ENCODE measurements at places on chromosomes 3 and 15. TPM values are rescaled to one million over a fixed set of nuclear protein-coding genes. Genes with fewer than 3 reads are reported as not detected.
A peak's percentile ranks its signal among the peaks of the same experiment; 100 is the strongest.

GRCh38 chr15:89141885-89142284 is 53.6 kb downstream of the ABHD2 start:
- H3K27ac ChIP-seq = no peak overlapping the region
- no peak overlapping the region for H3K4me3 ChIP-seq
- no peaks in the 10 kb centered on the region for H3K27me3 ChIP-seq
- DNase-seq = no peak
- peaks cover 12% of the 10 kb centered on the region for H3K36me3 ChIP-seq
- peaks cover 42% of the 10 kb centered on the region for H3K4me1 ChIP-seq

IL16 gene
- 111 TPM for total RNA-seq

- H3K27me3 ChIP-seq = peaks cover 16% of the 10 kb centered on the region
- no peak for DNase-seq
- no peak overlapping the region for H3K27ac ChIP-seq
- no peaks in the 10 kb centered on the region for H3K4me1 ChIP-seq
- H3K4me3 ChIP-seq = no peak overlapping the region
- H3K36me3 ChIP-seq = no peaks in the 10 kb centered on the region
Observed at GRCh38 chr3:170953736-170954135, 45.3 kb upstream of the EIF5A2 start.

TADA3 gene
- 63.4 TPM for total RNA-seq

DNA sequence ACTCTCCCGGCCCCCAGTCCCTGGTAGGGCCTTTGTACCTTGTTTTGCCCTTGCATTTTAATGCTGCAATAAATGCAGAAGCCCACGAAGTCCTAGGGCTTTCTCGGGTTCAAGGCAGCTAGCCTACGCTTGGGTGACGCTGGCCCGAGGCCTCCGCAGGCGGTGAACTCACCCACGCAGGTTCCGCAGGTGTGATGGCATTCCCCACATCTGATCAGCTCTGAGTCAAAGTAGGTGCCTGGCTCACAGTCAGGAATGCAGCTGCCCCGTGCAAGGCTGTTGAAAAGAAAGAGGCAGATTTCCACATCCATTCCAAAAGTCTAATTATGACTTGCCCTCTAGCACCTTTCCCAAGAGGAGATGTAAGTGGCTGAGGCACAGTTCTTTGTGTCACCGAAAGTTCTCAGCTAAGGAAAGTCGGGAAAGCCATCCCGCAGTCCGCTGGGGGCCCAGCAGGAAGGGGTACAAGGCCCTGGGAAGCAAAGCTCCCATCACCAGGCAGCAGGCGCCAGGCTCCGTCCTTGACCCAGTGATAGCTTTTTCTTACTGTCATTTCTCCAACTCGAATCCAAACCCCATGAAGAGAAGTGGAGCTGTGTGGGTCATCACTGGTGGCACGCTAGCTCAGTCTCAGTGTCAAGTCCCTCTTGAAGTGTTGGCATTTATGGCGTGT is 23.2 kb upstream of the SNRPA1 start:
- peaks cover 4% of the 10 kb centered on the region for H3K27me3 ChIP-seq
- H3K36me3 ChIP-seq = peaks cover 2% of the 10 kb centered on the region
- no peak overlapping the region for H3K27ac ChIP-seq
- H3K4me1 ChIP-seq = peaks cover 13% of the 10 kb centered on the region
- no peak overlapping the region for H3K4me3 ChIP-seq

DNA sequence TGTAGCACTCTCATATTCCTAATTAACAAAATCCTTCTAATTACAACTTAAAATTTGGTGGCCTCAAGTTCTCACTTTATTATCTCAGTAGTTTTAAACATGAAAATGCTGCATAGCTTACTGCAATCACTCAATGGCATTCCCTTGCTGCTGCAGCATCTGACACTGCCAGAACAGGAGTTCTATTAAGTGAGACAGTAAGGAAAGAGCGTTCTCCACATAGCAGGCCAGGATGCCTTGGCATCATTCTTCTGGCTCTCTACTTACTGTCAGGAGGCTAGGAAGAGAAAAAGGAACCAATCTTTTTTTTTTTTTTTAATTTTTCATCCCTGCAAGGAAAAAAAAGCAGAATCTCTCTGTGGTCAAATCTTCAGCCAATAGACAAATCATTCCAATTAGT is 3.2 kb downstream of the CNBP start:
- DNase-seq = no peak
- no peaks in the 10 kb centered on the region for H3K27me3 ChIP-seq
- peak overlapping the region; percentile 40 for H3K27ac ChIP-seq

ACAN gene
- not detected for total RNA-seq

TMEM108 gene
- total RNA-seq = not detected

- peaks cover 29% of the 10 kb centered on the region for H3K4me1 ChIP-seq
- H3K36me3 ChIP-seq = no peaks in the 10 kb centered on the region
- no peak for DNase-seq
Observed at GRCh38 chr15:58355382-58355971, 76.3 kb upstream of the LIPC start.

DNA sequence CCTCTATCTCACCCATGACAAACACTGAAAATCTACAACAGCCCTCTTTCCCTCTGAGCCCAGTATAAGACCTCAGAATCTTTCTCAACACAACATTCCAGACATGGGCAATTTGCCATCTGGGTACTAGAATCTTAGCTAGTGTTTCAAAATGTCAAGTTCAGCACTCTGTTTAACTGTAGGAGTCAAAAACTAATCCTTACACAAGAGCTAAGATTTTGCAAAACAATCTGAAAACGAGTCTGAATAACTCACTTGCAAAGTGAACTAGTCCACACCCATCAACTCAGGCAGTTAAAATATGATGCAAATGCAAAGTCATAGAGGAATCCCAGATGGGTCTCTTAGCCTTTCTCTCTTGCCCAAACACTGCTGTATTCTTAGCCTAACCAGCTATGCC is 67.8 kb downstream of the GPR176 start:
- H3K36me3 ChIP-seq = no peaks in the 10 kb centered on the region
- DNase-seq = no peak
- no peak overlapping the region for H3K4me3 ChIP-seq
- peaks cover 24% of the 10 kb centered on the region for H3K27me3 ChIP-seq
- no peaks in the 10 kb centered on the region for H3K4me1 ChIP-seq

DNA sequence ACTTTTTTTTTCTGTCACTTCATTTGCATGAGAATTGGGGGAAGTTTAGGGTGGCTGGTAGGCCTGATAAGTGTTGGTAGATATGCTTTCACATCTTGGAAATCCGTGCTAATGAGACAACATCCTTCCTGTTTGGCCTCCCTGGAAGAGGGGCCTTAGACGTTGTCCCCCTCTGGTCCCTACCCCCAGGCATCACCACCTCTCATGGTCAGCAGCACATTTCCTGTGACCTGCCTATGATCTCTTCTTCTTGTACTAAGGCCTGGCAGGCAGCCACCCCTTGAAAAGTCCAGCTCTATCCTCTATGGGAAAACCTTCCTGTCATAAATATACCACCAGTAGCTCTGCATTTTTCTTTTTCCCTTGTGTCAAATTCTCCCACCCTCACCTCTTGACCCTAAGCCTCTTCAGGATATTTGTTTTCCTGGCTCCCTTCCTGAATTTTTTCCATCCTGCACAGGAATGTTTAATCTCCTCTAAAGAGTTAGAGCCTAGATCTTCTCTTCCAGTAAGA is 107.8 kb downstream of the SNRK start:
- H3K4me1 ChIP-seq = peaks cover 32% of the 10 kb centered on the region
- H3K27me3 ChIP-seq = peaks cover 3% of the 10 kb centered on the region

GRCh38 chr15:78836333-78836732 is 25.1 kb upstream of the ADAMTS7 start:
- H3K36me3 ChIP-seq = no peaks in the 10 kb centered on the region
- H3K27me3 ChIP-seq = peaks cover 24% of the 10 kb centered on the region
- no peak overlapping the region for H3K4me3 ChIP-seq
- H3K4me1 ChIP-seq = no peaks in the 10 kb centered on the region
- DNase-seq = no peak

GOLGA6A gene
- not detected for total RNA-seq

CNTN4 gene
- total RNA-seq = not detected

DNA sequence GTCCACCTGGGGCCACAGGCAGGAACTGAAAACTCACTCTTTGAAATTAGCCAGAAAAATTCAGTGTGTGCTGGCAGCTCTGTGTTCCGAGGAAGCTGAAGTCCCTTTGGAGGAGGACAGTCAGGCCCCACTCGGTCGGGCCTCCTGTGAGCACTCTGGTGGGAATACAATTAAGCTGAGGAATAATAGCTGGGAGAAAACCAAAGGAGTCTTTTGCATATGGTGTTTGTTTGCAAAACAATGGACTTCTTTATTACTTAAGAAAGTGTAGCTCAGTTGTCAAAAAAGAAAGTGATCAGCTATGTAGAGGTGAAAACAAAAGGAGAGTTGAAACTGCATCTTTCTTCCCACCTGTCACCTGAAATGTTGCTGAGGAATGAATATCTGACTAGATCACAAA is 202.5 kb downstream of the MEIS2 start:
- no peak overlapping the region for H3K27ac ChIP-seq
- no peaks in the 10 kb centered on the region for H3K4me1 ChIP-seq
- no peak for DNase-seq
- H3K4me3 ChIP-seq = no peak overlapping the region

DNA sequence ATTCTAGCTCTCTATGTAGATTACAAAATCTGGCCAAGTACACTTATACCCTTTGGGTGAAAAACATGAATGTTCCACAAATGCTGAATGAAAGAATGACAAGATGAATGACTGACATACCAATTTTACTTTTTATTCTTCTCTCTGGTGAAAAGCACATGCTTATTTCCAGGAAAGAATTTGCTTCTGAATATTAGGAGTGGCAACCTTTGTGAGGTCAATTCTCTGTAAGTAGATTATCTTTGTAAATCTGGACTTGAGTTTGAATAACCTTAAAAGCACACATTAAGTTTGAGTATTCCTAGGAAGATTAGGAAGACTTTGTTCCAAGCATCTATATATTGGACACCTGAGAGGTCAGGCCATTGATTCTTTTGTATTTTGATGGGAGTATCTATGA is 78.1 kb upstream of the P2RY1 start:
- H3K4me1 ChIP-seq = no peaks in the 10 kb centered on the region
- no peaks in the 10 kb centered on the region for H3K36me3 ChIP-seq
- no peak for DNase-seq
- H3K4me3 ChIP-seq = no peak overlapping the region

GRCh38 chr15:52912172-52912571 is 122.0 kb upstream of the ONECUT1 start:
- H3K27ac ChIP-seq = no peak overlapping the region
- DNase-seq = no peak
- no peaks in the 10 kb centered on the region for H3K36me3 ChIP-seq
- no peak overlapping the region for H3K4me3 ChIP-seq
- peaks cover 2% of the 10 kb centered on the region for H3K27me3 ChIP-seq

DNA sequence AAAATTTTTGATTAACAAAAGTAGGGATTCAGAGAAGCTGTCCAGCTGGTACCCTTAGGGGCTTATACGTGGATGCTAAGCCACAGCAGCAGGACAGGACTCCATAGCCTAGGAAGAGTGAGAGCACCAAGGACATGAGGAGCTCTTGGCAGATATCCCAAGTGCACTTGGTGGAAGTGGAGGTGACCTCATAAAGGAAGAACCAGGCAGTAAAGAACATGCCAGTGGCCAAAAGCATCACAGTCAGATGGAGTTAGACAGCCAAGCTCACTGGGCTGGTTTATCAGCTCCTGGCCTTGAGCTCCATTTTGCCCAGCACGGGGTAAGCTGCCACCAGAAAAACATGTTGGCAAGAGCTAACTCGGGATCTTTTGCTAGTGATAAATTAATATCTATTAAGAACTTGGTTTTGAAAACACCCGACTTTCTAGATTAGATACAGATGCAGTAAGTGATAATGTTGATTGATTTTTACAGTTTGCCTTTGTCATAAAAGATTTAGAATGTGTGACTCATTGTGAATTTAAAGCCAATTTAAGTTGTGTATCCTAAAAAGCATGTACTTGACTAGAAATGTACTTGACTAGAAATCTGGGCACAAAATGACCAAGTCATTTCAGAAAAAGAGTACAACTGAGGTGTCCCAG is 108.0 kb downstream of the CMSS1 start:
- peaks cover 6% of the 10 kb centered on the region for H3K4me1 ChIP-seq
- no peaks in the 10 kb centered on the region for H3K27me3 ChIP-seq
- peaks cover 14% of the 10 kb centered on the region for H3K36me3 ChIP-seq
- no peak for DNase-seq
- H3K27ac ChIP-seq = no peak overlapping the region

ANO10 gene
- 4.2 TPM for total RNA-seq

SPESP1 gene
- total RNA-seq = 1.2 TPM

DNA sequence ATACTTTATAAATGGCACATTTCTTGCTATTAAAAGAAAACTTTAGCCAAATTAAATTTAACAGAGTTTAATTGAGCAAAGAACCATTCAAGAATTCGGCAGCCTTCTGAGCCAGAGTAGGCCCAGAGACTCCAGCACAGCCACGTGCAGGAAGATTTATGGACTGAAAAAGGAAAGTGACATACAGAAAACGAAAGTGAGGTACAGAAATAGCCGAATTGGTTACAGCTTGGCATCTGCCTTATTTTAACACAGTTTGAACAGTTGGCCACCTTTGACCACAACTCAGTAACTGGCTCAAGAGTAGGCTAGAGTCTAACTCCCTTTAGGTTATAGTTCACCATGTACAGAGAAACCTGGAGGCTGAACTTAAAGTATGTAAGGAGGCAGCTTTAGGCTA is 17.6 kb downstream of the CFAP44 start:
- no peak overlapping the region for H3K4me3 ChIP-seq
- no peak overlapping the region for H3K27ac ChIP-seq
- no peaks in the 10 kb centered on the region for H3K4me1 ChIP-seq
- H3K36me3 ChIP-seq = peaks cover 28% of the 10 kb centered on the region
- no peak for DNase-seq

DNA sequence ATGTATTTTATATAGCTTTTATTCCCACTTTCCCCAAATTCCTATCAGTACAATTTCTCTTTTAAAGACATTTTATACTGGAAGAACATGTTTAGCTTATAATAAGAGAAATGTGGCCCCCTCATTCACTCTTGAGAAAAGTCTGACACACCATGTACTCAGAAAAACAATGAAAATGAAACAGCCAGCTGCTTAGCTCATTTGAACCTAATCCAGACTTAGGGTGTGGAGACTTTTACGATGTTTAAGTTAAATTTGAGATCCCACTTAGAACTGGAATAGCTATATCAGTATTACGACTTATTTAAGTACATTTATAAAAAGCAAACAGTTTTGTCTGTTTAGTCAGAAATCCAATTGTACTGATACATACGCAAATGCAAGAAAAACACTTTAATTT is 252.3 kb upstream of the ARRDC4 start:
- H3K27ac ChIP-seq = no peak overlapping the region
- no peaks in the 10 kb centered on the region for H3K27me3 ChIP-seq
- no peaks in the 10 kb centered on the region for H3K36me3 ChIP-seq
- no peak overlapping the region for H3K4me3 ChIP-seq
- no peak for DNase-seq

- no peak for DNase-seq
- peaks cover 9% of the 10 kb centered on the region for H3K27me3 ChIP-seq
- H3K36me3 ChIP-seq = no peaks in the 10 kb centered on the region
- no peak overlapping the region for H3K4me3 ChIP-seq
Observed at GRCh38 chr15:78408961-78409360, 29.1 kb upstream of the IREB2 start.

ALDH1L1 gene
- not detected for total RNA-seq

- H3K27ac ChIP-seq = no peak overlapping the region
- no peak for DNase-seq
- H3K27me3 ChIP-seq = peaks cover 9% of the 10 kb centered on the region
- H3K4me1 ChIP-seq = no peaks in the 10 kb centered on the region
Observed at GRCh38 chr3:123869165-123869564, 15.0 kb downstream of the MYLK start.
